ENCODE measurements at places on chromosomes 3 and 15.

DNA sequence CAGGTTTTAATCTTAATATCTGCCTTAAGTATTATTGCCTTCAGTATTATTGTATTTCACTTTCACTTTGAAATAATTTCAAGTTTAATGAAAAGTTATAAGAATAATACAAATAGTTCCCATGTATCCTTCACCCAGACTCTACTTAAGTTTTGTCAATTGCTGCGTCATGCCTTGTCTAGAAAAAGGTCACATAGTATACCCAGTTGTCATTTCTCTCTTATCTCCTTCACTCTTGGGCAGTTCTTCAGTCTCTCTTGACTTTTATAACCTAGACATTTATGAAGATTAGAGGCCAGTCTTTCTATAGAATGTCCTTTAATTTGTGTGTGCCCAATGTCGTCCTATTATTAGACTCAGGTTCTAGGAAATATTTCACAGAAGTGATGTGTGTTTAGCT, 367.7 kb downstream of the LSAMP start:
- no peak for DNase-seq

GRCh38 chr3:164537485-164537884, 540.8 kb downstream of the SI start:
- no peak for DNase-seq

DNA sequence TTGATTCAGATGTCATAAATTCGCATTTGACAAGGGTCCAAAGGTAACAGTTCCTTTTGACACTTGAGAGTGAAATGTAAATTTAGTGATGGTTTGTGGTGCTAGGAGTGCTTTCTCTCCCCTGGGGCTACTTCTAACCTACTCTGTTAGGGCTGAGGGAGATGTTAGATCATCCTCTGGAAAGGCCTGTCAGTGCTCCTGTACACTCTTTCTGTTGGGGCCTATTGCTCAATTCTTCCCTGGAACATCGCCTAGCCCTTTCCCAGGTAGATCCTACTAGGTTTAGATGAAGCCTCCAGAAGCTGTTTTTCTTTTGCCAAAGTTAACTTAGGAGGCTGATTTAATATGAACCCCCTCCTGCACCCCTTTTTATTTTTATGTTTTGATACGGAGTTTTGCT, 1.4 kb downstream of the PCCB start:
- no peak for DNase-seq

DNA sequence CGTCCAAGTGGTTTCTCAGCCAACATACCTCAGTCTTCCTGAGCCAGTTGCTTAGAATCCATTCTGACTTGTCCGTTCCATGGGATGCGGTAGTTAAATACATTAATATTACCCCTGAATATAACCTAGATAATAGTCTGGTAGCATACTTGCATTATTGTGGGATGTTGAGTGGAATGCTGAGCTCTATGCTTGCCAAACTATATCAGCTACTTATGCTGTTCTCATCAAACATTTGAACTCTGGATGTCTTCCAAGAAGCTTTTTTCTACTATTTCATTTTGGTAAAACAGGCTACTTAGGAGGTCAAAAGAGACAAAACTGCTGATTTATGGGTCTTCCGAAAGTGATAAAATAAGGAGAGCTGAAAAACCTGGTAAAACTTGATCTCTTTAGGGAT, 429.5 kb downstream of the NAALADL2 start:
- DNase-seq: no peak
